ENCODE measurements at places on chromosomes 5 and 9. TPM values are rescaled to one million over a fixed set of nuclear protein-coding genes. Genes with fewer than 3 reads are reported as not detected.

Gene IL5
- not detected for polyA plus RNA-seq

Gene FCN2
- polyA plus RNA-seq = not detected

Gene PCDHGA2
- not detected for polyA plus RNA-seq

DNA sequence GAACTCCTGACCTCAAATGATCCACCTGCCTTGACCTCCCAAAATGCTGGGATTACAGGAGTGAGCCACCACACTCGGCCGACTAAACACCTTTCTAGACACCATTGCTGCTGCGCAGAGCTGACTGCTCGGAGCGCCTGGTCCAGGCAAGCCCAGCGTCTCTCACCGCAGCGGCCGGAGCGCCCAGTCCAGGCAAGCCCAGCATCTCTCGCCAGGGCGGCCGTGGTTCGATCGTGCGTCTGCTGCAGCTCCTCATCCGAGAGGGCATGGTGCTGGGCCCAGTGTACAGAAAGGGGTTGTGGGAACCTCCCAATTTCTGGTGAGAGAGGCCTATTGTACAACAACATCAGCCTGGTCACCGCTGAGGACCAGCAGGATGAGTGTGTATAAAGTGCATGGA is 109.5 kb upstream of the RAPGEF1 start:
- H3K27ac ChIP-seq = no peak overlapping the region
- no peak for DNase-seq
- peaks cover 4% of the 10 kb centered on the region for H3K27me3 ChIP-seq
- H3K4me3 ChIP-seq = no peak overlapping the region
- H3K36me3 ChIP-seq = no peaks in the 10 kb centered on the region

DNA sequence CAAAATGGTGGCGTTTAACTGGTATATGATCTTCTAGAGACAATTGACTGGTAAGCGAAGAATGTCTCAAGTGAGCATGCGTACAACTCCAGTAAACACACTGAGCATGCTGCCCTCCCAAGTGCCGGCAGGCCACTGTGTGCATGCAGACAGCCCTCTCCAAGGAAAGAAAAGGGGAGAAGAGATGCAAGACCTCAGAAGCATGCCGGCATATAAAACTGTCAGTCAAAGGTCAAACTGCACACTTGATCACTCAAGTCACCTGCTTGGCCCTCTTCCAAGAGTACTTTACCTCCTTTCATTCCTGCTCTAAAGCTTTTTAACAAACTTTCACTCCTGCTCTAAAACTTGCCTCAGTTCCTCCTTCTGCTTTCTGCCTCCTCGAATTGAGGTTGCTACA is 910.2 kb downstream of the TAF11L14 start:
- H3K27ac ChIP-seq = no peak overlapping the region
- no peak overlapping the region for H3K4me3 ChIP-seq
- no peaks in the 10 kb centered on the region for H3K36me3 ChIP-seq
- DNase-seq = no peak
- H3K27me3 ChIP-seq = no peaks in the 10 kb centered on the region

GRCh38 chr9:76707510-76707909 is 56.7 kb upstream of the PCA3 start:
- H3K27me3 ChIP-seq = peaks cover 51% of the 10 kb centered on the region
- H3K27ac ChIP-seq = no peak overlapping the region
- no peaks in the 10 kb centered on the region for H3K4me1 ChIP-seq
- no peak overlapping the region for H3K4me3 ChIP-seq
- no peaks in the 10 kb centered on the region for H3K36me3 ChIP-seq

DNA sequence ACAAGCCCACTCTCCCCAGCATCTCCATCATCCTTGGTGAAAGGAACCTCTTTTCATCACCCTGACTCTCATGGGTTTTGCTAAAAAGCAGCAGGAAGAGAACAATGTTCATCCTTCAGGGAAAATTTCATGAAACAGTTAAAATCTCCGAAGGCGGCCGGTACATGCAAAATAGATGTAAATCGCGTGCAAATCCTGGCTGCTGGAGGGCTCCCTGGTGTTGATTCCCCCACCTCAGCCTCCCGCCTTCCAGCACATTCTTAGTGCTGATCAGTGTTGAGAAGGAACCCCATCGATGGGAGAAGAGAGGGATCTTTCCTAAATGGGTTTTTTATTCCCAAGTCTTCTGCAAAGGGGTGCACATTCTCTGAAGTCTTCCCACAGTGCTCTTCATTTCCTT is 8.7 kb upstream of the GFI1B start:
- H3K36me3 ChIP-seq = no peaks in the 10 kb centered on the region
- peaks cover 4% of the 10 kb centered on the region for H3K27me3 ChIP-seq
- H3K4me1 ChIP-seq = no peaks in the 10 kb centered on the region
- DNase-seq = no peak
- no peak overlapping the region for H3K27ac ChIP-seq

DNA sequence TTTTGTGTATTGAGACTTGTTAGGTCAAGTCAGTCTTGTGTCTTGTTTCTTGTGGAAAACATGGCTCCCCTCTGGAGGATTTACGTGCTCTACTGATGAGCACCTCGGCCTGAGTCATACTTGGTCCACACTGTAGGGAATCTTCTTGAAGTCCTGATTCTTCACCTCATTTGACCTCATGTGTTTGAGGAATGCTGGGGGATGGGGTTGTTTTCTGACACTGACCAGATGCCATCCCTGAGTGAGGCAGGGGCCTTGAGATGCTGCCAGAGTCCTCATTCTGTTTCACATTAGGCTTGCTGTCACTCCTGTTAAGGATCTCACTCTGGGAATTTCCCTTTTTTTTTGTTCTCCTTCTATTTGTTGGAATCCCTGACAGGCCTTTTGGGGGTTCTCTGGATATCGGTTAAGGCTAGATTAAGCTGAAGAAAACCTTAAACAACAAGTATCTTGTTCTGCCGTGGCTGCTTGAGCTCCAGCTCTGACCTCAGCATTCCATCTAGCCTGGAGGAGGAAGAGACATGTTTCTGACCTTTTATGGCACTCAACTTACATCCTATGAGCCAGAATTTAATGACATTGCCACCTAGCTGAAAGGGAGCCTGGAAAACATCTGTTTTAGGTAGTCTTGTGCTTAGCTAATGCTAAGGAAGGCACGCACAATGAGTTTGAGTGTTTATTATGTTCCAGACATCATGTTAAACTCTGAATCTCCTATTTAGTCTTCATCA is 20.6 kb downstream of the TCOF1 start:
- peaks cover 5% of the 10 kb centered on the region for H3K36me3 ChIP-seq
- no peak overlapping the region for H3K4me3 ChIP-seq
- H3K27me3 ChIP-seq = no peaks in the 10 kb centered on the region
- peaks cover 8% of the 10 kb centered on the region for H3K4me1 ChIP-seq

GRCh38 chr9:114349713-114350480 is 20.2 kb downstream of the ORM2 start:
- peak overlapping the region; percentile 89 for H3K27ac ChIP-seq
- H3K27me3 ChIP-seq = no peaks in the 10 kb centered on the region
- H3K36me3 ChIP-seq = no peaks in the 10 kb centered on the region

- H3K4me1 ChIP-seq = peaks cover 3% of the 10 kb centered on the region
- peaks cover 11% of the 10 kb centered on the region for H3K27me3 ChIP-seq
- no peak overlapping the region for H3K27ac ChIP-seq
- H3K4me3 ChIP-seq = no peak overlapping the region
- H3K36me3 ChIP-seq = no peaks in the 10 kb centered on the region
- no peak for DNase-seq
Measured at GRCh38 chr5:86971034-86971571, 296.6 kb upstream of the RASA1 start.

Data from naive thymus-derived CD8-positive, alpha-beta T cell (primary cell).